Thyroid gland (tissue), 4 donors: ENCODE measurements at places on chromosomes 4 and X. TPM values are rescaled to one million over a fixed set of nuclear protein-coding genes. Genes with fewer than 3 reads are reported as not detected.

GRCh38 chrX:1528884-1529203, 8.1 kb downstream of the P2RY8 start:
- no peak for DNase-seq

GRCh38 chr4:36128689-36129088, 115.6 kb downstream of the ARAP2 start:
- no peak for DNase-seq

DNA sequence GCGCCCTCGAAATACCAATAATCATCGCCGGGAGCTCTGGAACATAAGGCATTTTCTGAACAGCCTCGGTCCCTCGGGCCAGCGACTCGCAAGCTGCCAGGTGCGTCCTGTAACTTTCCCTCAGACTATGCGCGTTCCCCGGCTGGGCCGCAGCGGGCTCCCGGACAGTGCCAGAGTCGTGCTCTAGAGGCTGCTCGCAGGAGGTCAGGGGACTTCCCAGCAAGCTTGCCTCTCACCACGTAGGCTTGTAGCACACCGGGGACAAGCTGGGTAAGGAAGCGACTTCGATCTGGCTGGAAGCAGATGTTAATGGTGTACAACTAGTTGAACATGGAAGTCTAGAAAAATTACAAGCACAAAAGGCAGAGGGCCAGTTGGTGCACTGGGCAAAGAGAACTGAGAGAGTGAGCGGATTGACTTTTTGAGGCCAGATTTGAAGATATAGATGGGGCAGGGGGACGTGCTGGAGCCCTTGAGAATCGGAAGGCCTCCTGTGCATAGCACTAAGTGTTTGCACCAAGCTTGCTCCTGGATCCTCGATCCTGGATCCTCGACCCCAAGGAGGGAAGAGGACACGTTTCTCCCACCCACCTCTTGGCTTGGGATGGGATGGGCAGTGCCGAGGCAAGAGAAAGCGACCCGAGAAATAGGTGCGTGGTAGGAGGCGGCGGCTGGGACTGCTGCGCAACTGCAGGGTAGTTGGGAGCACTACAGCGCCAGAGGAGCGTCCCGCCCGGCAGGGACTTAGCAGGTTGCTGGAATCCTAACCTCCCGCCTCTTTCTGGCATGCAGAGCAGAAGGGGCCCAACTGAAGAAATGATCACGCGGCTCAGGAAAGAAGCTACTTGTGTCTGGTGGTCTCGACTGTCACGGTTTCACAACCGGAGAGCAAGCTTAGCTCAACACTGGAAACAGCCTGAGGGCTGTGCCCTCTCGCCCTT, 19.9 kb upstream of the ZIC3 start:
- DNase-seq: no peak

DNA sequence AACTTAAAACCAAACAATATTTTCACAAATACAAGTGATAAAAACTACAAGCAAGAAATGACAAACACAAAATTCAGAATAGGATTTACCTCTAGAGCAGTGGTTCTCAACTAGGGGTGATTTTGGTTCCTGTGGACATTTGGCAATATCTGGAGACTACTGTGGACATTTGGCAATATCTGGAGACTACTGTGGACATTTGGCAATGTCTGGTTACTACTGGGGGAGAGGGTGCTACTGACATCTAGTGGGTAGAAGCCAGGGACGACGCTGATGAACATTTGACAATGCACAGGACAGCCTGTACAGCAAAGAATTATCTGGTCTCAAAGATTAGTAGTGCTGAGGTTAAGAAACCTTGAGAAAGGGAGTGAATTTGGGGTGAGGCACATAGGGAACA, 169.8 kb downstream of the CLCN4 start:
- DNase-seq: peak; percentile 2

The PDGFRA gene
- 33.1 TPM for total RNA-seq
